Right hindlimb (tissue), 1 donor: ENCODE measurements at places on chromosomes 11 and 22.

GRCh38 chr11:43545610-43546009, 134.9 kb upstream of the HSD17B12 start:
- no peak for DNase-seq

DNA sequence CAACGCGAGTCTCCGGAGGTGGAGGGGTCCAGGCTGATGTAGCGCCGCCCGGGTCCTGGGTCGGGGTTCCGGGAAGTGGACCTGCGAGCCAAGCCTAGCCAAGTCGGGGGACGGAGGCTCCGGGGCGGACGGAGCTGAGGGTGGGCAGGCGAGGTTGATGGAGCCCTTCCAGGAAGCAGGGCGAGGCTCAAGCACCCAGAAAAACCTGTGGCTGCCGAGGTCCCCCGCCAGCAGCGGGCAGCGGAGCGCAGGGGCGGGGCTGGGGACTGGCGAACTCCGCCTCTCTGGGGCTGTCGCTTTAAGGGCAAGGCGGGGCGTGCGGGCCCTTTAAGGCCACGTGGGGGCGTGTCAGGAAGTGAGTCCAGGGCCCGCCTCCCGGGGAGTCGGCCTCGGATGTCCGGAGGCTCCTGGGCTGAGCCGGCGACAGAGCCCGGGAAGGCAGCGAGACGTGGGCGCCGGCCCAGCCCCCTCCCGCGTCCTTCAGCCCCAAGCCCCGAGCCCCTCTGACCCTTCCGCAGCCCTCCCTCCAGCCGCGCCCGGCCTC, at the start of gene SLC35C1:
SLC35C1 (plus strand) TSS at position 389 of the 544 bp plus-strand sequence. CDS start 653 bp downstream, outside the sequence.
- DNase-seq: peak; percentile 97

GRCh38 chr11:82184966-82185365, 548.7 kb downstream of the FAM181B start:
- DNase-seq: no peak

GRCh38 chr11:47394050-47394321, 14.4 kb upstream of the SLC39A13 start:
- no peak for DNase-seq

DNA sequence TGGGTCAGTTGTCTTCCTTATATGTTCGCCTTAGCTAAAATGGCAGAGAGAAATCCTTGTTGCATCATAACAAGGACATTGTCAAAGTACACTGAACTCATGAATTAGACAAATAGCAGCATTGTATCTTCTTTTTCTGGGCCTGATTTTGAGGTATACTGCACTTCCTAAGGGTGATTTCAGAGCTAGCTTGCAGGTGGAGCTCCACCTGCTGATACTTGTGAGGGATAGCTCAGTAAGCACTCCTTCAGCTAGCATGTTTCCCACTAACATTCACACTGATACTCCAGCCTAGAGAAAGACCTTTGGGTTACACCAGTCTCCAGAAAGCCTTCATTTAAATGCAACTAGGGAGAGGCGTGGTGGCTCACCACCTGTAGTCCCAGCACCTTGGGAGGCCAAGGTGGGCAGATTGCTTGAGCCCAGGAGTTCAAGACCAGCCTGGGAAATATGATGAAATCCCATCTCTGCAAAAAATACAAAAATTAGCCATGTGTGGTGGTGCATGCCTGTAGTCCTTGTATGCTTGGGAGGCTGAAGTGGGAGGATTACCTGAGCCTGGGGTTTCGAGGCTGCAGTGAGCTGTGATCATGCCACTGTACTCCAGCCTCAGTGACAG, 29.8 kb downstream of the JAM3 start:
- no peak for DNase-seq

DNA sequence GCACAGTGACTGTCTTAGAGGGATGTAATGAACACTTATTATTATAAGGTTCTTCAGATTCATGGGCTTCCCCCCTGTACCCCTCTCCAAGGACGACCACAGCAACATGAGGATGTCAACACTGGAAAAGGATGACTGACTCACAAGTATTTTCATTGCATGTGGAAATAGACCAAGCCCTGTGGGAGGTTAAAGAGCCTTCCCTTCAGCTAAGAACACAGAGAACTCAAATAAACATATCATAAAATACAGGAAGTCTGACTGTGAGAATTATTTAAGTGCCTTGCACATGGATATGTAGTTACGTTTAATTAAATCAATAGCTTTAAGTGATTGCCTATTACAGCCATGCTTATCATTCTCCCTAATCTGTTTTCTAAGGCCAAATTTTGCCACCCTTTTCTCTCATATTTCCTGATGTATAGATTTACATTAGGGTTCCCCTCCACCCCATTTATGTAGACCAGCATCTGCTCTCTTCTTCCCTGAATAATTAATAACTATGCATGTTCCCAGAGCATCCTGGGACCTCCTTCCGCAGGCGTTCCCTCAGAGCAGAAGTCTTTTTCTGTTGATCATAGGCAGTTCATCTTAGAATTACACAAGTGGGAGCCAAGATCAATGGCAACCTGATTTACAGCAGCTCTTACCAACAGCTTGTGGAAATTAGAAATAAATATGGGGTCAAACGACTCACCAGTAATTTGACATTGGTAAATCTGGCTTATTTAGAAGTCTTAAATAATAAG, 226.9 kb downstream of the OPCML start:
- DNase-seq: no peak

- DNase-seq: no peak
Measured at GRCh38 chr11:109933126-109933525, 160.1 kb upstream of the ZC3H12C start.

DNA sequence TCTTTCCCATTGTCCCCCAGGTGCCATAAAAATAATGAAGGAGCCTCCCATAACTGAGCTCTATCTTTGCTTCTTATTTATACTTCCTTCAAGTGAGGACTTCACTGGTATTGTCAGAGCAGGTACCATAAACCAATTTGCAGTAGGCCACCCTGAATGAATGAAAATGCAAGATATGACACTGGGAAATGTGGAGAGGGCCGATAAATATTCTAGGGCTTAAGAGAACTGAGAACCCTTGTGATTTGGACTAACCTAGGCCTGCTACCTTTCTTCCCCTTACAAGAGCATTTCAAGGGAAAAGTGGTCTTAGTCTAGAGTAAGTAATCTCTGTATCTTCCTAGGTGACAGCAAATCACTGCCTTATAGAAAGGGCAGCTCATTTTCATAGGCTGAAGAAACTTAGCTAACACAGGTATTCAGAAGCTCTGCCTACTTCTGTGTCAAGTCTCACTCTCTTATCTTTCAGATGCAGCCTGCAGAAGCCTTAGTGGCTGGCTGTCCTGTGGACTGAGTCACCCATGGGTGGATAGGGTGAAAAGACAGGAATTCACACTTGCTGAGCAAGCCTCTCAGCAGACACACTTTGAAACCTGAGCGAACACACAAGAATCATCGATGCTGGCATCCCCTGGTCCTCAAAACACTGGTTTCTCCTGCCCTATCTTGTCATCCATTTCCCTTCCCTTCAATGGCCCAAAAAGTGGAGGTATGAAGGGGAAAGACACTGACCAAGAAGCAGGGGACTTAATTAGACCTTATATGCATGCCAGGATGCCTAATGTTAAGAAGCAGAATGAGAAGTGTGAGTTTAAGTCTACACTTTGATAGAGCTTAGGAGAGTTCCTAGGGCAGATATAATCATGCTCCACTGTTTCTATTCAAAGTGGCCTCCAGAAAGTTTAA, 15.2 kb downstream of the NRIP3 start:
- DNase-seq: no peak

DNA sequence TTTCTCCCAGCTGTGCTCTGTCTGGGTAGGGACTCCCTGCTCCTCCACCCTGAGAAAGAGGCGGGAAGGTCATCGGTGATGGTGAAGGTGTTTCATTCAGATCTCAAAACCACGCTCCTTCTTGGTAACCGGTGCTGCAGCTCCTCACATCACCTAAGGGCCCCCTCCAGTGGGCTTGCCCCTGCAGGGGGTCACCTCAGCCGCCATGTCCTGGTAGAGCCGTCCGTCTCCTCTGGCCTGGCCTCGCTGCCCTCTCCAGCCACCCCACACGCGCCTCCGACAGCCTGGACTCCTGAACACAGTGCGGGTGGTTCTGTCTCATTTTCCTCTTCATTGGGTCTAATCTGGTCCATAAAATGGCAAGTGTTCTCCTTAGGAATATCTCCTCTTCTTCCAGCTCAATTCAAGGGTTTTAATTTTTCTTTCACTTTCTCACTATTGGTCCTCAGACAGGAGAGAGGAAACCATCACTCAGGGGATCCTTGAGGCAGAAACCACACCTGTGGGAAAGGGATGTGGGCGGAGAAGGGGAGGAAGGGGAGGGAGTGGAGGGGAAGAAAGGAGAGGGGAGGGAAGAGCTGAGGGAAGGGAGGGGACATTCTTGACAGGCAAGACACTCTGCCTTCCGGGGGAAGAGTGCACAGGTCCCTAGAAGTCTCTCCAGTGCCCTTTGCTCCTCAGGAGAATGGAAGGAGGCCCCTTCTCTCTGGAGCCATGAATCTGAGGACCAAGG, 1338.4 kb downstream of the TBC1D22A start:
- DNase-seq: no peak

DNA sequence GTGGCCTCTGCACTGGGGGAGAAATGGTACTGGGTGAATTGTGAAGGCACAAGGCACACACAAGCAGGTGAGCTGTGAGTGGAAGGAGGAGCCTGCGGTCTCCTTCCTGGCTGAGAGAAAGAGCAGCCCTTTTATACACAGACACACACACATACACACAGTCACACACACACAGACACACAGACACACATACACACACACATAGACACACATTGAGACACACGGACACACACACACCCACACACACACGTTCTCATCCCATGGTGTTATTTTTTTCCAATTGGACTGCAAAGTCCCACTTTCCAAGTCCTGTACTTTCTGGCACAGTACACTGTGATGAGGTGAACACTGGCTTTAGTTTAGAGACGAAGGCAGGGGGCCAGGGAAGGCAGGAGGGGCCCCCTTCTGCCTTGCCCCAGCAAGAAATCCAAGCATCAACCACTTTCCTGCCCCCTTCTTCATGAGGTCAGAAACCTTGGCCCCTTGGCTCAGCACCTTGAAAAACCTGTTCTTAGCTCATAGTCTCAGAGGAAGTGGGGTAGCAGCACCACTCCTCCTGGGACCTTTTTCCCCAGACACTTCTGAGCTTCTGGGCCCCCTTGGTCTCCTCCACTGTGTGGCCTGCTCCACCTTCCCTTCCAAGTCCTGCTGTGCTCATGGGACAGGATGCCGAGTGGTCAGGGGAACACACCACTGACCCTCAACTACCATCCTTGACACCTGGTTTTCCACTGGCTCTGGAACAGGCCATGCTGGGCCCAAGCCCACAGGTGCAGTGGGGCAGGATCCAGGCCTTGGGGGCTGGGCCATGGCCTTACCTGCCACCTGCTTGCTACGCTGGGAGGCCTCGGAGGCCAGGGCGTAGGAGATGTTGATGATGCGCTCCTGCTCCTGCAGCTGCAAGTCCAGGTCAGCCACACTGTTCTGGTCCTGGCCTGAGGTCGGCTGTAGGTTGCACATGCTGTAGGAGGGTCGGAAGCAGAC, 43.8 kb downstream of the C11orf58 start:
- DNase-seq: peak; percentile 69

DNA sequence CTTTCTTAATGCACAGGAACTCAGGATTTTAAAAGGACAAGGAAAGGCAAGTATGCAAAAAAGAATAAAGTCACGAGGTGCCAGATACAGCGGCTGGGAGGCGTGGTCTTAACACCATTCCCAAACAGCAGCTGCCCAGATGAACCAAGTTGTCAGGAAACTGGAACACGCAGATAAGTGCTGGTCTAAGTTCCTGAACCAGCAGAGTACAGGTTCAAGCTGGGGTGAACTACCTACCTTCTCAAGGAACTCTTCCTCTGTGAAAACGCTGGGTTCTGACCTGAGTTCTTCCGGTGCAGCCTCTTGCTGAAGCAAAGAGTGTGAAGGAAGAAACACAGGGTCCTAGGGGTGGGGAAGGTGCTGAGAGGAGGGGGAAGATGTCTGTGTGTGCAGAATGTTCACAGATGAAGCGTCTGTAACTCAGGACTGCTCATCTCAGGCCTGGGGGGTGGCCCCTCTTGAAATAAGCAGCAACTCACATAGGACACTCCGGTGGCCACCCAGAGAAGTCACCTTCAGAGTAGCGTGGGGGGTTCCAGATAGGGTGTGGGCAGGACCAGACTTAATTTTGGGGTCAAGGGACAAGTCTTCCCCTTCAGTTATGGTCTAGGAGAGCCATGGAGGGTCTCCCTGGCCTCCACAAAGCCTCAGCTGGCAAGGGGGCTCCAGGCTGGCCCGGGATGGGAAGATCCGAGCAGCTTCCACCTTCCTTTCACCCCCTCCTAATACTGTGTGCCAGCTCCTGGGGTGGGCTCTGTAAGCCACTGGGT, 3.2 kb downstream of the TPST2 start:
- DNase-seq: no peak

GRCh38 chr22:47808886-47809620, 1046.6 kb downstream of the TBC1D22A start:
- no peak for DNase-seq

DNA sequence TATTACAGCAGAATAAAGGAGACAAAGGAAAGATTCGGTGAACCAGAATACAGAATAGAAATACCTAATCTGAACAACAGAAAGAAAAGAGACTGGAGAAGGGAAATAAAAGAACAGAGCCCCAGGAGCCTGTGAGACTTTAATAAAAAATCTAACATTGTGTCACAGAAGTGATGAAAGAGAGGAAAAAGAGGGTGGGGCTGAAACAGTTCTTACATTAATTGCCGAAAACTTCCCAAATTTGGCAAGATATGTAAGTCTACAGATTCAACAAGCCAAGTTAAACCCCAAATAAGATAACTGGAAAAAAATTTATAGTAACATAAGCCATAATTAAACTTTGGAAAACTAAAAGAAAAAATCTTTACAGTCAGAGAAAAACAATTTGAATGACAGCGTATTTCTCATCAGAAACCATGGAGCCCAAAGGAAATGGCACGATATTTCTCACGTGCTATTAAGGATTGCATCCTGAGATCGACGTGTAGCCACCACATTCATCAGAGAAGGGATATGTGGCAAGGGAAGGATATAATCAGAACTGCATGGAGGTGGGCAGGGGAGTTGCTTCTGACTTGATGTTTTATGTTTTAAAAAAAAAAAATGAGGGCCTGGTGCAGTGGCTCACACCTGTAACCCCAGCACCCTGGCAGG, 73.9 kb downstream of the SGSM3 start:
- DNase-seq: no peak

DNA sequence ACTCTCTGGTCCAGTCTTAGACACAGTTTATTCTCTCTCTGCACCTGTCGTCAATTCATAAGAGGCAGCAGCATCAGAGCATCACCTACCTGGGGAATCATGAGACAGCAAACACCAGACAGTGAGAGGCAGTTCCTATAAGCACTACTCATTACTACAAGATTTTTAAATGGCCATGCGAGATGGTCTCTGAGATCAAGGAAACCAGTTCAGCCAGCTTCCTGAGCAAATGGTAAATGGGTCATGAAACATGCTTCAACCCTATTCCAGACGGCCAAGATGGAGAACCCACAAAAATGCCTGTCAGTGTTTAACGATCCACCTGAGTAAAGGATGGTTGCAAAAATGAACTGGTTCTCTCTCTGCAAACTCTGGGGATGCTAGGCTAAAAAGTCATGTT, 52.9 kb downstream of the SYTL2 start:
- no peak for DNase-seq

- DNase-seq: no peak
Measured at GRCh38 chr11:92656783-92657182, 312.7 kb upstream of the MTNR1B start.

GRCh38 chr11:96151501-96151900, 191.5 kb downstream of the MAML2 start:
- no peak for DNase-seq
